Activated effector memory CD4-positive, alpha-beta T cell treated with Interleukin-2 at 50 U/mL for 16 hours (primary cell): ENCODE measurements at places on chromosomes 5 and 9.

- DNase-seq: no peak
These were observed 5.7 kb downstream of the SHB start for GRCh38 chr9:38063363-38063707.

GRCh38 chr5:125409234-125409860, 662.9 kb upstream of the ZNF608 start:
- no peak for DNase-seq

DNA sequence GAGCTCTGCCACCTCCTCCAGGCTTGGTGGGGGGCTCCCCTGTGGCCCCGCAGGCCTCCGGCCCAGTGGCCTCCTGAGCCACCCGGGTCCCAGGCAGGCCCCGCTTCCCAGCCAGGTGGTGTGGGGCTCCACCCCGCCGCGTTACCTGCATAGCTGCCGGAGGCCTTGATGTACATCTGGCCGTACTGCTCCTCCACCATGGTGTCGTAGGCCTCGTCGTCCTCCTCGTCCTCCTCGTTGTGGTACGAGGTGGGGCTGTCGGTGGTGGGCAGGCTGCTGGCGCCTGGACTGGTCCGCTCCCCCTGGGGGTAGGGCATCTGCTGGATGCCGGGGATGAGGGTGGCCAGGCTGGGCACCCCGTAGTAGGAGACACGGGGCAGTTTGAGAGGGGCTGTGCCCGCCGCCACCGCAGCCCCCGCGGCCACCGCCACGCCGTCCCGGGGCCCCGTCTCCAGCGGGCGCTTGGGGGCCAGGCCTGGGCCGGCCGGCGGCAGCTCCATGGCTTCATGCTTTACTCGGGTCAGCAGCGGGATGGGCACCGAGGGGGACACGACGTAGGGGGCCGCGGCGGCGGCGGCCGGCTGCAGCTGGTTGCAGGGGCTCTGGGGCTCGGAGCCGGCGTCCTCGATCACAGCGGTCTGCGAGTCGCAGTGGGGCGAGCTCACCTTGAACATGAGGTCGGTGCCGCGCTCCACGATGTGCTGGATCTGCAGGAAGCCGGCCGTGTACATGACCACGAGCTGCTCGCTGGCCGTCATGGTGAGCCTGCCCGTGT, 45.4 kb downstream of the NACC2 start:
- no peak for DNase-seq

- no peak for DNase-seq
These were observed 19.7 kb upstream of the F2R start for GRCh38 chr5:76696251-76696650.

GRCh38 chr9:134253606-134254205, 72.5 kb upstream of the RXRA start:
- no peak for DNase-seq
